ENCODE measurements at places on chromosomes 5 and 9.

- DNase-seq, result no peak
Observed at GRCh38 chr5:25458628-25459027, 813.9 kb upstream of the CDH10 start.

GRCh38 chr5:51997500-51997899 is 614.3 kb downstream of the ISL1 start:
- no peak for DNase-seq

DNA sequence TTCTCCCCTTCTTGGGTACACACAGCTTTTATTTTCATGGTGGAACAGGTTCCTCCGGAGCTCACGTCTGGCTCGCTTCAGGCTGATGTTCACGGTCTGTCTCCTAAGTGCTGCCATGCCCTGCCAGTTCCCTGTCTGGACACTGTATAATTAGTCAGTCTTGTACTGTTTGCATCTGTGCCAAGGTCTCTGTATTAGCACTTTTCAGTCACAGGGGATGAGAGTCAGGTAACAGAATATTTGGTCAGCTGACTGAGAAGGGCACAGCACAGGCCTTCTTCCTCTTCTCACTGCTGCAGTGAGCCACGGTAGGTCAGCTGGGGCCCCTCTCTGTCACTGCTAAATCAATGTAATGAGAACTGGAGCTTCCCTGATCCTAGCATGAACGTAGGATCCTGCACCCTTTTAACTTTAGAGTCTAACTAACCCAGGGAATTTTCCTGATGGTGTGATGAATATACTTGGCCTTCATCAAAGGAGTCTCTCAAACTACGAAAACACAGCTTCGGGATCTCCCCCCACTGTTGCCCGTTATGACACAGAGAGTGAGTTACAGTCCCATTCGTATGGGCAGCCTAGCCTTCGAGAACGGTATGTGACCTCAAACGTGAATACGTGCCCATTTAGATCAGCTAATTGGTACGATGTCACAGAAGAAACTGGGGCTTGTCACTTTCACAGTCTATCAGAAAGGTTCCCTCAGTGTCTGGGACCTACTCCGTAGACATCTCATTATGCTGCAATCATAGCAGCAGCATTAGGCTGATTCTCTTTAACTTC is 354.1 kb upstream of the RFX3 start:
- no peak for DNase-seq

DNA sequence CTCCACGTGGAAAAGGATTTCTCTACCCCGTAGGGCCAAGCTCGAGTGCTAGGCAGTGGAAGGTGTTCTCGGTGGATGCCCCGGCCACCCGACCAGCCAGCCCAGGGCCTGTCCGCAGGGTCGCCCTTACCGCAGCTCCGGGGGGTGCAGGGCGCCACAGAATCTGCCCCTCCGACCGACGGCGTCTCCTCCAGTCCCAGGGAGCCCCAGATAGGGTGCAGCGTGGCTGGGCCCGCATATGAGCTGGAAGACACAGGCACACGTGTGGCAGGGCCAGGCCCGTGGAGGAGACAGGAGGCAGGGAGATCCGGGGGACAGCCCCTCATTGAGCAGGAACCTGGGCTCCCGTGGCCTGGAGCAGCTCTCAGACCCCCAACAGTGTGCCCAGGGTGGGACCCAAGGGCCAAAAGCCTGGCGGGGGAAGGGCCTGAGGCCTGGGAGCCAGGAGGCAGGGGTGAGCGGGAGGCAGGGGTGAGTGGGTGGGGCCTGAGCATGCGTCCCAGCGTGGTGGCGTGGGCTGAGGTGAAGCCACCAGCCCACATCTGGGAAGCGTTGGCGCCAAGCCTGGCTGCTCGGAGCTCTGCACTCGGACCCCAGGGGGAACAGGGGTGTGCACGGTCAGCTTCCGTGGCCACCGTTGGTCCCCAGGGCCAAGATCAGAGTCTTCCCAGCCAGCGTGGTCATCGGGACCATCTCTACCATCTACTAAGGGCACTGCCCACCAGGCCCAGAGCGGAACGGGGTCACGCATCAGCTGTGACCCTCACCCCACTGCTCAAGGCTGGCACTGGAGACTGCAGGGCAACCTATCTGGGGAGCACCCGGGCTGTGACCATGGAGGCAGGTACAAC is 22.2 kb downstream of the CCDC187 start:
- DNase-seq, result no peak

DNA sequence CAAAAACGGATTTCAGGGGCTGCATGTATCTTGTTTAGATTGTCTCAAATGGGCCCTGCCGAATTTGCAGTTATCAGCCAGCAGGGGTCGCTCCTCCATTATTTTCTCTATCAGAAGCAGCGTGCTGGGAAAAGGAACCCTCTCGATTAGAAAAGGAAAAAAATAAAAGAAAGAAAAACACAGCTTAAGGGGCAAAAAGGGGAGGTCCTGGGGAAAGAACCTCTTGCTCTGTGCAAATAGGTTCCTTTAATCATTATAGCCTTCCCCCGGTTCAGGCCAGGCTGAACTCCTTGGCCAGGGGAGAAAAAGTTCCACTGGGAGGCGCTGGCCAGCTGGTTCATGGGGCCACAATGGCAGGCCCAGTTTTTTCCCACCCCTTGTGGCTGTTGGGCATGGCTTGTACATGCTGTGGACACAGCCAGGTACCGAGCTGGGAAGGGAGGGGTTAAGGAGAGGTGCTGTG is 25.0 kb upstream of the CAPSL start:
- peak; percentile 16 for DNase-seq

DNA sequence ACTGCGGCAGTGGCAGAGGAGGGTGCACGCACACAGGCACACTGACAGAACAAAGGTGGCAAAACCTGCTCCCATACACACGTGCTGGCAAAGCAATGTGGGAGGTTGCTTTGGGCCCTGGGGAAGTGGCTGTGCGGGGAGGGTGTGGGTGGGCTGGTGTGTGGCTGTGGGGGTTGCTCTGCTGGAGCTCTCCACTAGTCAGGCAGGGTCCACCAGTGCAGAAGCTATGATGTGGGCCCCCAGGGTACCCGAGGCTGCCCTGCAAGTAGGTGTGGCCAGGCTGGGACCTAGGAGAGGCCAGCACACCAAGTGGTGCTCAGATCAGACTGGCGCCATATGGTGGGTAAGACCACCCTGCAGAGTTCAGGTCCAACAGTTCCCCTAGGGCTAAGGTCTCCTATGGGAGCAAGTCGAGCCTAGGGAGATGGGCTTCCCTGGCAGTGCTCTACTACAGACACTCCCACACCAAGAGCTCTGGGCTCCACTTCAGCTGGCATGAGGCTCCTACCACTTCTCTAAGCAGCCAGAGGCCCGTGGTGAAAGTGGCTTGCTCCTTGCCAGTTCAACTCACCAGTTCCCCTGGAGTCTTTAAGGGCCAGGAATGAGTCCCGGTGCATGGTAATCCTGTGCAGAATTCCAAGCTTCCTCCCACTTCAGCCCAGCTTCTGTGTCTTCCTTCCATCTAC is 46.2 kb upstream of the IFNE start:
- no peak for DNase-seq

GRCh38 chr5:67992923-67993322 is 222.6 kb upstream of the PIK3R1 start:
- no peak for DNase-seq

GRCh38 chr5:172740428-172741205 is 30.4 kb downstream of the DUSP1 start:
- peak; percentile 65 for DNase-seq

DNA sequence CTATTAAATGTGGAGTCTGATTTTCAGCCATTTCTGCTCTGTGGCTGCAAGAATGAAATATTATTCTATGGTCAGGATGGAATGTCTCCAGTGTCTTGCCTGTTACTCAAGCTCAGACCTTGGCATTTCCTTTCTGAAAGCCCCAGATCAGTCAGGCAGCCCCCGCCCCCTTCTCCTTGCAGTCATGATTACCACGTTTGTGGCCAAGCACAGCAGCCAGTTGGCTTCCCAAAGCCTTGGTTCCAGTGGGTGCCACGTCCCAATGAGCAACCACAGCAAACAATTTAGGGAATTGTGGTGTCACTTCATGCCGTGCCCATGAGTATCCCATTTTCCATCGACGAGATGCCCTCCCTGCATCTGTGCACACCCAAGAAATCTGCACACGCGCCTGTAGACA is 9.7 kb upstream of the OBP2A start:
- no peak for DNase-seq

DNA sequence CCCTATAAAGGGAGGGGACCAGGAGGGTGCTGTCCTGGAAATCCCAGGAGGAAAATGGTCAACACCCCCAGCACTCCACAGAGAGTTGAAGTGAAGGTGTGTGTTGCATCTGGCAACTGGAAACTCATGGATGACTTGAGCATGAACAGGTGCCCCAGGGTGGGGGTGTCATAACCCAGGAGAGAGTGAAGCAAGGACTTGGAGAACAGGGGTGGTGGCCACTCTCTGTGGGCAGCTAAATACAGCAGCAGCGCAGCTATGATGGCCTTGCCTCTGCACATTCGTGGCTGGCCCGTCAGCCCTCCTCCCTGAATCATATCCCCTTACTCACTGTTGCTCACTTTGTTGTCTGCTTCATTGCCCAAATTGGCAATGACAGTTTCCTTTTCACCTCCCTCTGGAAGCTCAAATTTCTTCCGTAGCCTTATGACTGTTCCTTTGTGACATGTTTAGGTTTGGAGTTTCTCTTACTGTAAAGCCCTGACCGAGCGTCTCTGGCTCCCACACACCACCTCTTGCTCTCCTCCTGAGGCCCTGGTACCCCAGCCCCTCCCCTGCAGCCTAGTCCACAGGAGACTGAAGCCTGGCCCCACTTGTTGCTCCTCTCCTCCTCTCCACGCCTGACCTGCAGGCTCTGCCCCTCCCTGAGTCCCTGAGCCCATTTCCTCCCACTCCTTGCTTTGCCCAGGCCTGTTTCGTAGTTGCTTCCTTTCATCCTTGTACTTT is 185.8 kb downstream of the CD180 start:
- no peak for DNase-seq

DNA sequence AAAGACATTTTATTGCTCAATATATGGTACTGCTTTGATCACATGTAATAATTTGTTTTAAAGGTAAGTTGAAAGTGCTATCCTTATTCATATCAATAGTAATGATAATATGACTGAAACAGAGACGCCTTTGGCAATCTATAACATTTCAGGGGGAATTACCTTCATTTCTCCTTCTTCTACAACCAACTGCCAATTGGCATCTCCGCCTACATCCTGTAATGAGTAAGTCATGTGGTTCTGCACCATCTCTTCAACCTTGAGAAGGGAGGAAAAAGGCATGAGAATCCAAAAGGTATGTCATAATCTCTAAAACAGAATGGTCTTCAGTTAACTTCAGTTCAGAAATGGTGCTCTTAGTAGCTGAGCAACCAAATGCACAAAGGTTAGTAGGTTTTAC is 52.4 kb downstream of the HMGCR start:
- DNase-seq, result no peak

- DNase-seq, result peak; percentile 62
Observed at GRCh38 chr5:152542741-152543140, 137.7 kb upstream of the NMUR2 start.

- no peak for DNase-seq
Observed at GRCh38 chr9:121474231-121474947, 25.3 kb downstream of the GGTA1 start.

DNA sequence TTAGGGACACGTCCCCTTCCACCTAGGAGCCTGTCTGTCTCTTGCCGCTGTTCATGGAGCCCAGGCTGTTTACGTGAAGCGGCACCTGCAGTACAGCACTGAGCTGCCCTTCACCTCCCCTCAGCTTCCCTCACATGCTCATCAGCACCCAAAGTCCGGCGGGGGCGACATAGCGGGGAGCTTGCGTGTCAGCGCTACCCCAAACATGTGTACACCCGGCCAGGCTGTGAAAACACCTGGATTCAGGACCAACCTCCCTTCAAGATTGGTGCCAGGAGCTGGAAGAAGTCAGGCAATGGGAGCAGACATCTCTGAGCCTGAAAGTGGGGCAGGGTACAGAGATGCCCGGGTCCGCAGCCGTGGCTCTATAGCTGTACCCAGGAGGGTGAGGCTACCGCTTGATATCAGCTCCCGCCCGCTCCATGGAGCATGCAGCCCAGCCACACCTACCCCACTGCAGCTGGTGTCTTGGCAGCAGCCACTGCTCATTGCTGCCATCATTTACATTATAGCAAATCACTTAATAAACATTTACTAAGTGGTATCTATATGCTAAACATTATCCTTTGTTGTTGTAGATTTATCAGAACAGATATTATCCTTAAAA is 712.1 kb downstream of the CDH9 start:
- no peak for DNase-seq

- DNase-seq, result no peak
Observed at GRCh38 chr9:37914154-37914551, 10.2 kb upstream of the SLC25A51 start.

GRCh38 chr5:133512896-133513295 is 99.4 kb downstream of the FSTL4 start:
- no peak for DNase-seq

DNA sequence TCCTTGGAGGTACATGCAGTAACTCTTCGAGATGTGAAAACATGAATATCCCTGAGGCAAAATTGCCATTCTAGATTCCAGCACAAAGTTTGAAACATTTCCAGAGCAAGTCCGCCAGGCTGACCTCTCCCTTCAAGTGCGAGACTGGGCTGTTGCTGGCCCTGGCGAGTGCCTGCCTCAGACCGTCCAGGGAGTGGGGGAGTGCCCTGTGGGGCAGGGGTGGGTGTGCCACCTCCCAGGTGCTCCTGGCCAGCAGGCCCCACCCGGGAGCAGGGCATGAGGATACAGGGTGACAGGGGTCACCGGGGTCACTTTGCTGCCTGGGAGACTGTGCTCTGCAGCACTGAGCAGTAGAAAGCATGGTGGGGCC is 199.9 kb downstream of the AOPEP start:
- no peak for DNase-seq

- DNase-seq, result no peak
Observed at GRCh38 chr5:94422812-94423211, 195.6 kb downstream of the KIAA0825 start.

DNA sequence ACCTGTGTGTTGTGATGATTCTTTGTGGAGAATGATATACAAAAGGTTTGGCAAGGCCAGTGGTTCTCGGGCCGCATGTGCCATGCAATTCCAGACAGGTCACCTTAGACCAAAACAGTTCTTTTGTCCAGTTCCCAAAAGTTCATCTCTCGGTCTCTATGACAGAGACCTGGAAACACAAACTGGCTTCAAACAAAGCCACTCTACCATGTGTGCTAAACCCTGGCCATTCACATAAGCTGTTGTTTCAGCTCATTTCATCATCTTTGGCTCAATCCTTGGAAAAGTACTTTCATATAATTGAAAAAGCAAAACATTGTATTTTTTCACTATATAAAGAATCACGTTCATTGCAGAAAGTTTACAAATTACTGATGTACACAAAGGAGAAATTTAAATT is 210.5 kb upstream of the SEMA6A start:
- no peak for DNase-seq

GRCh38 chr5:157359356-157360055 is 93.6 kb downstream of the CYFIP2 start:
- DNase-seq, result no peak

- no peak for DNase-seq
Observed at GRCh38 chr5:74196233-74196632, 444.3 kb downstream of the ENC1 start.

Data from hepatocyte (in vitro differentiated cells).